DMS 273 treated with DMSO at 0.1 percent for 48 hours (cell line): ENCODE measurements at places on chromosomes 4 and X.

DNA sequence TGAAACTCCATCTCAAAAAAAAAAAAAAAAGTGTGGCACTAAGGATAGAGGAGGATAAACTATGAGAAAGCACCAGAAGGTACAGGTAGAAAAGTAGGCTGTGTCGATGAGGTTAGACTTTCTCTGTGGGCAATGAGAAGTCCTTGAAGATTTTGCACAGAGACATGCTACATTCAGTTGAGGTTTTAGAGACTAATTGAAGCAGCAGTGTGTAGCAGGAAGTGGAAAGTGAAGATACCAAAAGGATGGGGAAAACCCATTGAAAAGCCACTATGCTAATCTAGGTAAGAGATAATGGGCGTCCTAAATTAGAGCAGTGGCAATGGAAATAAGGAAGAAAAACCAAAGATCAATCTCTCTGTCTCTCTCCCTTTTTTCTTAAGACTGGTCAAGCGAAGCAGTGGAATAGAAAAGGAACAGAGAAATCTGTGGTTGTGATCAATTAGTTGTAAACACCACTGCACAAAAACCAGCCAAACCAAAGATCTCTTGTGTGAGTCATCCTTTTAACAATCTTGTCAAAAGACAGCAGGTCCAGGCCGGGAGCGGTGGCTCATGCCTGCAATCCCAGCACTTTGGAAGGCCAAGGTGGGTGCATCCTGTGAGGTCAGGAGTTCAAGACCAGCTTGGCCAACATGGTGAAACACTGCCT, 3.5 kb downstream of the SPINK2 start:
- no peak for DNase-seq

DNA sequence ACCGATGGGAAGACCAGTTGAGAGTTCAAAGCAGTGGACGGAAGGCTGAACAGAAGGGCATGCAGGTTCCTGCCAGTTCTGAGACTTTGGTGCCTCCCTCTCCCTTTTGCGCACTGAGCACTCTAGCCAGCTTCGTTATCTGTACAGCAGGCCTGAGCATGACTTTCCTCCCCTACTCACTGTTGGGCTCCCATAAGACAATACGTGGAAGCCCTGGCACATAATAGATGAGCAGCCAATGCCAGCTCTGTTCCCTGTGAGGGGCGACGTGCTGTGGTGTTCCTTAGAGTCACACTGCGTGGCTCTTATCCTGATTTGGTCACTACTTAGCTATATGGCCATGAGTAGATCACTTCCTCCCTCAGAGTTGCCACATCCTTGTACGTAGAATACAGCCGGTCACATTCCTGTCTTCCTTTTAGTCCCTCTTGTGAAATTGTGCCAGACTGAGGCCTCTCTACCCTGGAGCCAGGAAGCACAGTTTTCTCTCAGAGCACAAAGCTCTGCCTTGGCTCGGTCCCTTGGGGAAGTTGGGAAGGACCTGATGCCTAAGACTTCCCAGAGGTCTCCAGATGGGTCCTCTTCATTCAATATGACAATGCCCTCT, 160.4 kb upstream of the MAMLD1 start:
- DNase-seq, result no peak

- DNase-seq, result no peak
These were observed 6.3 kb upstream of the ADGRA3 start for GRCh38 chr4:22522206-22522605.

- no peak for DNase-seq
These were observed 18.7 kb upstream of the GPR34 start for GRCh38 chrX:41670112-41670511.

DNA sequence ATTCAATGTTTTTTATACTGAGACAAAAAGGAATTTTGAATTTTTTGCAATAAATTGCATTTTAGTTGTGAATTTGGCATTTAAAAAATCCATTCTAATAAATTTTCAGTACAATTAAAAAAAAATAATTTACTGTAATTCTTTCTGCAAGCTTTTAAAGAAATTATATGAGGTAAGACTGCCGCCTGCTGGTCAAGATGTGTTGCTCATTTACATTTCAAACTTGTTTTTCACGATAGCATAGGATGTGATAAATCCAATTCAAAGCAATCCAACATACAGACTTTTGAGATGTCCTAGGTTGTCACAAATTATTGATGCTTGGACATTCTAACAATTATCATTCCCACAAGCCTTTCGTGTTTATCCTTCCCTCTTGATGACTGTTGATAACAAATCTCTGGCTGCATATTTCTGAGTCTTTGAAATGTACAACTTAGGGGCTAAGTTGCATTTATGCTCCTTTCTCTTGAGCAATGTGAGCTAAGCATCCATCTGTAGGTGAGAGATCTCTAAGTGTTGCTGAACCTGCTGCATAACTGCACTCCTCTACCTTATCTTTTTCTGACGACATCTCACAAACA, 21.7 kb upstream of the MFAP3L start:
- DNase-seq, result no peak

GRCh38 chrX:106959901-106960300, 39.7 kb downstream of the CLDN2 start:
- DNase-seq, result no peak

DNA sequence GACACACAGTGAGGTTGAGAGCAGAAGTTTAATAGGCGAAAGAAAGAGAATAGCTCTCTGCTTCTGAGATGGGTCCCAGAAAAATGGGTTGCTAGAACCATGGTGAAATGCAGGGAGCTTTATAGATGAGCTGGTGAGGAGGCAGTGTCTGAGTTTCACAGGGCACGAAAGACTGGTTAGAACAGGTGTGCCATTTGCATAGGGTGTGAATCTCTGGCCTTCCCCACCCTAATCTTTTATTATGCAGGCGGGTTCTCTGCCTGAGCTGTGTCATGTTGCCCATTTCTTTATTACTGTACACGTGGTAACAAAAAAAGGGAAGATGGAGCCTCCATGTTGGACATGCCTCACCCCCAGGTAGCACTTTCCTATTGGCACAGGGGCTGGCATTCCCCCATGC, 39.1 kb downstream of the FUNDC1 start:
- no peak for DNase-seq

DNA sequence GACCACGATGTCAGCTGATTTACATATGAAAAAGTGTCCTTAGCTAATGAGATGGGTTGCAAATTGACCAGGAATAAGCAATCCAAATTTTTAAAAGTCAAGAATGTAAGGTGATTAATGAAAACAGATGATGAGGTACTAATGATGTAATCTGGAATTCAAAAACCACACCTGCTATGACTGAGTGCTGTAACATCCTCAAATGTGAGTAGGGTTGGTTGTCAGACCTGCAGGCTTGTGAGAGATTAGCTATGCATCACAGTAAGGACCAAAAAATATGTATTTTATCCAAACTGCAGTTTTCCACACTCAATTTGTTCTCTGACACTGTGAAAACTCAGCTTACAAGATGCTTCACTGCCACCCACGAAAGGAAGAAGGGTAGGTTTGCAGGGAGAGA, 242.5 kb downstream of the OPHN1 start:
- DNase-seq, result no peak

GRCh38 chrX:118884552-118885138, 61.0 kb downstream of the ZCCHC12 start:
- DNase-seq, result no peak

DNA sequence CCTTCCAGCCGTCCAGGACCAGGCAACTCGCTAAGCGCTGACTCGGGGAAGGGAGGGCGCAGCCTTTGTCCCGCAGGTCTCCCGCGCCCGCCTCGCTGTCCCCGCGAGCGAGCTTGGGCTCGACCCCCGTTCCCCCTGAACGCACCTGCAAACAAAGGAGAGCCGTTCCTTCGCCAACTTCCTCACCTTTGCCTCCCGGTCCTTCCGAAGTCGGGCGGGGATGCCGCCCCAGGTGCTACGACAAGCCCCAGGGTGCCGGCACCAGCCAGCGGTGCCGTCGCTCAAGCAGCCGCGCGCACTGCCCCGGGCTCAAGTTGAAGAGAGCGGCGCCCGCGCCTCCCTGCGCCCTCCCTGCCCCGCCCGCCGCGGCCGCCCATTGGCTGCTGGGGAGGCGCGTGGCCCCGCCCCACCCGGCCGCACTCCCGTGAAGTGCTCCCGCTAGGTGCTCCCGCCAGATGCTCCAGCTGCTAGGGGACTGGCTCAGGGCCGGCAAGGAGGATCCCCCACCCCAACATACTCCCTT, 107.1 kb downstream of the NSUN7 start:
- DNase-seq, result no peak

GRCh38 chr4:111641813-111642579, 503.3 kb upstream of the FAM241A start:
- peak; percentile 35 for DNase-seq

DNA sequence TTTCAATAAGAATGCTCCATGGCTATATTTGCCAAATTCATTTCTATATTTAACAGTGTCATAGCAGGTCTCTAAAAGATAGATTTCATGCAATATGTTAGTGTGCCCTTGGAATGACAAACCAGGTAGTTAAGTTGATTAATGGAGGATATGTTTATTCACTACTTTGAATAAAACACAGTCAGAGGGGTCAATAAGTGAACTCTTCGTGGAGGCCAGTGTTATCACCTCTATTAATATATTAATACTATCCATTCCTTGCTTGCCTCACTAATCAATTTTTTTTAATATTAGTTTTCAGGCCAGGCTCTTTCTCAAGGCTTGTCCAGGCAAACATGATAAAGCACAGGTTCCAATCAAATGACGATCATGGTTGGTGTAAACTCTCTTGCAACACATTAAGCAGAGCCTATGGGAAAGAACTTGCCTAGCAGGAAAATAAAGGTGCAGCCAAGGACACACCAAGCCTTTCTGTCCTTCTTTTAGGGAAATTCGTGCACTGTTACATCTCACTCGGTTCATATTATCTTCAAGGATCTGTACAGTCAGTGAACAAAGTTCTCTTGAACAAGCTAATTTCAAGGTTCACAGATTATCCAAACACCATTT, 144.7 kb downstream of the DCK start:
- no peak for DNase-seq

DNA sequence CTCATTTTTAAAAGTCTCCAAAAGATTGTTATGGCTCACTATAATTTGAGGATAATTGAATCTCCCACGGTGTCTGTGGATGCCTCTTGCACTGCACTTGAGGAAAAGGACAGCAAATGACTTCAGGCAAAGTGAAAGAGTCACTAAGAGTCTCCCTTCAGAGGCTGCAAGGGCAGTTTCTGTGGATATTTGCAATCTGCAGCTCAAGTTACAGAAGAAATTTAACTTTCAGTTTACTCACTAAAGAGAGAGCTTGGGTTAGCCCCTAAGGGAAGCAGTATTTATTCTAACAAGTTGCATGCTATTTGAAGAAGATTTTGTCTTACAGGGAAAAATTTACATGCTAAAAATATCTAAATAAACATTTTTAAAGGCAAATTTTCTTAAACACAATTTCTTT, 912.0 kb upstream of the TENM3 start:
- DNase-seq, result no peak
